ENCODE measurements at places on chromosomes 3 and 15. TPM values are rescaled to one million over a fixed set of nuclear protein-coding genes. Genes with fewer than 3 reads are reported as not detected.

Gene FBXL2
- total RNA-seq = 8.4 TPM

Gene HRG
- total RNA-seq = 0.49 TPM

Gene GHSR
- total RNA-seq = not detected

Gene PPP2R3A
- total RNA-seq = 16.9 TPM

Gene TM4SF4
- total RNA-seq = 6,086 TPM

Gene AGBL1
- not detected for total RNA-seq

Gene PLAAT1
- 0.58 TPM for total RNA-seq

Gene DAPK2
- total RNA-seq = 5.6 TPM

Gene COL6A5
- total RNA-seq = not detected

Gene RTP1
- total RNA-seq = not detected

Gene MESD
- 30.7 TPM for total RNA-seq

Gene ZPLD1
- 14.2 TPM for total RNA-seq

Gene AADACL2
- 0.14 TPM for total RNA-seq

Gene GOLGA6B
- not detected for total RNA-seq

Gene MESP2
- total RNA-seq = 0.75 TPM

Gene SLC24A5
- total RNA-seq = not detected

Gene NSUN3
- 14.2 TPM for total RNA-seq

Gene TEX55
- not detected for total RNA-seq

Gene CLEC3B
- total RNA-seq = 42.9 TPM

Gene GASK1A
- 19.2 TPM for total RNA-seq

Gene ARNT2
- total RNA-seq = 6.6 TPM

Gene NUDT16
- total RNA-seq = 31.7 TPM

Gene GAP43
- 1.8 TPM for total RNA-seq

Gene TTC23
- 29.7 TPM for total RNA-seq

Gene GUCA1C
- total RNA-seq = not detected

All from mucosa of gallbladder (tissue), 1 donor.